ENCODE measurements at places on chromosomes 2 and 18.

DNA sequence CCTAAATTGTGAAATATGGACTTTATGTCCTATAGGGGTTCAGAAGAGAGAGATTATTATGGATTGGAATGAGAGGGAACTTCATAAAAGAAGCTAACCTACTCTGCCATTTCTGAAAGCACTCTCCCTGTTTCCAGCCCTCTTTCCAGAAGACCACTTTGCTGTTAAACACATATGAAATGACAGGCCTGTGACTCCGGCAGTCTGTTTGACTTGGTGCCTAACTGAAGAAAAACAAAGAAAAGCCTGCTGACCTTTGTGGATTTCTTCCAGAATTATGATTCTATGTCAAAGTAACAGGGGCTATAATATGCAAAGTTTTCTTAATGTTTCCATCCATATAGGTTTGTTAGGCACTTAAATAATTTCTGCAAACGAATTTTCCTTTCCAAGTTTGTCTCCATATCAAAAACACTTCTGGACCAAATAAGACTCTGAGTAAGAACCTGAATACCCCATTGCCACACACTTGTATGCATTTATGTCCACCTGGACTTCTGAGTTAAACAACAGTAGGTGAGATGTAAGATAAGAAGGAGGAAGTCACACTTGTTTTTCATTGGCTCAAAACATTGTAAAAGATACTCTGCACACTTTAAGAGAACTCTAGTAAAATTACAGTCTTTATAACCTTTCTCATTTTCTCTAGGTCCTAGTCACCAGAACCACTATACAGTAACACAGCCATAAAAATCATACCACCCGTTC is 111.7 kb downstream of the PIEZO2 start:
- H3K4me1 ChIP-seq, result no peaks in the 10 kb centered on the region
- no peak overlapping the region for H3K4me3 ChIP-seq
- no peak for DNase-seq
- no peaks in the 10 kb centered on the region for H3K36me3 ChIP-seq
- H3K27ac ChIP-seq, result no peak overlapping the region
- no peaks in the 10 kb centered on the region for H3K27me3 ChIP-seq

DNA sequence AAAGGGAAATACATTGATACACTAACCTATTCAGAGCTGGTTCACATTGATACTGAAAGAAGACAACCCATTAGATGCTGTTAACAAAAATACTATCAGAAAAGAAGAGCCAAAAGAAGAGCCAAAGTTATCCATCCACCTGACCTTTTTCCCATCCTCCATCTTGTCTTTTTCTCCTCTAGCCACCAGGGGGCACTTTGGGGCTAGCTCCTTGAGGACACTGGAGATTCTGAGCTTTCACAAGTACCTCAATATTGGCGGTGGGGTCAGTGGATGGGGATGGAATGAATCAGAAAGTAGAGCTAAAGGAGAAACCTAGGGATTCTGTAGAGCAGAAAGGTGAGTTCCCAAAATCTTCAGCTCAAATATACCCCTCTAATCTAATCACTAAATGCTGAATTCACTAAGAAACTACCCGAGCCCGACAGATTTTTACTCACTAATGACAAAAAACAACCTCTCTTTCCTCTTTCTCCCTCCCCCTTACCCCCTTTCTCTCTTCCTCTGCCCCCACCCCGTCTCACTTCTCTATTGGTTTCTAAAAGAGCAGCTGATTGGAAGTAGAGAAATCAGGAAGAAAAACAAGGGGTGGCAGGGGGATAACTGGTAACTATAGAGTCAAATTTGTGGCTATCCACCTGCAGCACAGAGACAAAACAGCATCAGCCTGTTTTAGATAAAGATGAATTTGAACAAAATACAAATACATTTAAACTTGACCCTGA is 203.3 kb downstream of the TCF4 start:
- H3K27me3 ChIP-seq, result no peaks in the 10 kb centered on the region
- DNase-seq, result peak; percentile 62
- peaks cover 25% of the 10 kb centered on the region for H3K4me1 ChIP-seq

DNA sequence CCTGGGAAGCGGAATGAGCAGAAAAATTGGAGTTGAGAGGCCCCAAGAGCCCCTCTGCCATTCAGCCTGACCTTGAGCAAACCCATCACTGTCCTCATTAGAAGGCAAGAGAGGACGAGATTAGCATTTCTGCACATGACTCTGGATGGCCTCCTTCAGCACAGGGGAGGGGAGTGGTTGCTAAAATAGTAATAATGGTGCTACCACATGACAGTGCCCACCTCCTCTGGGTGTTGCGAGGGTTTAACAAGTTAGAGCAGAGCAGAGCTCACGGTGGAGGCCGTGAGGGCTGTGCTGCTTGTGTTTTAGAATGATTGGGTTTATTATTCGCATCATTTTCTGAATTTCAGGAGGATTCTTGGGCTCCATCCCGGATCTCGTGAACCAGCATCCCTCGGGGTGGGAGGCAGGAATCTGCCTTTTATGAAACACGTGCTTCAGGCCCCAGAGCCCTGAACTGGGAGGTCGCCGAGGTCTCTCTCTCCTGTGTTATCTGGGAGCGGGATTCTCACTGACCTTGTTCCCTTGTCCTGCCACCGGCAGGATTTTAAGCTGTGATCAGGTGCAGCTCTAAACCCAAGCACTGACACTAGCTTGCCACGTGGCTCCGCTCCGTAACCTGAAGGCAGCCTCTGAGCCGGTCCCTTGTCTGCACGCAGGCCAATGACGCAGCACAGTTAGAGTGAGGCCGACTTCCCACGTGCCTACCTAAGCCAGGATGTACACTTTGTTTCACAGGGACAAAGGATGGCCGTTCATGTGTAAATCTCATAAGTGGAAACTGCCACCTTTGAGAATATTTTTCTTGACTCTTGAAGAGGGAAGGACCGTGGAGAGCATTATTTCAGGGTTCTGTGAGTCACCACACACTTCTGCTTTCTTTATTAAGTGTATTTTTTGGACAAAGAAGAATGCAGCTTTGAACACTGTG is 142.3 kb downstream of the ACOXL start:
- no peaks in the 10 kb centered on the region for H3K4me1 ChIP-seq
- no peak overlapping the region for H3K27ac ChIP-seq
- no peak overlapping the region for H3K4me3 ChIP-seq
- H3K36me3 ChIP-seq, result no peaks in the 10 kb centered on the region
- DNase-seq, result no peak

DNA sequence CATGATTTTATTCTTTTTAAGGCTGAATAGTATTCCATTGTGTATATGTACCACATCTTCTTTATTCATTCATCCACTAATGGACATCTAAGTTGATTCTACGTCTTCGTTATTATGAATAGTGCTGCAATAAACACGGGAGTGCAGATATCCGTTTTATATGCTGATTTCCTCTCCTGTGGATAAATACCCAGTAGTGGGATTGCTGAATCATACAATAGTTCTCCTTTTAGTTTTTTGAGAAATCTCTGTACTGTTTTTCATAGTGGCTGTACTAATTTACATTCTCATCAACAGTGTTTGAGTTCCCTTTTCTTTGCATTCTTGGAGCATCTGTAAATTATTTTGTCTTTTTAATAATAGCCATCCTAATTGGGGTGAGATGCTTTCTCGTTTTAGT is 114.5 kb downstream of the RGPD3 start:
- no peak overlapping the region for H3K27ac ChIP-seq
- no peaks in the 10 kb centered on the region for H3K4me1 ChIP-seq
- no peak for DNase-seq
- no peaks in the 10 kb centered on the region for H3K36me3 ChIP-seq
- no peak overlapping the region for H3K4me3 ChIP-seq
- no peaks in the 10 kb centered on the region for H3K27me3 ChIP-seq

- no peak for DNase-seq
- H3K4me1 ChIP-seq, result peaks cover 23% of the 10 kb centered on the region
- H3K36me3 ChIP-seq, result no peaks in the 10 kb centered on the region
- no peak overlapping the region for H3K4me3 ChIP-seq
Measured at GRCh38 chr2:54999182-54999581, 51.1 kb downstream of the RTN4 start.

DNA sequence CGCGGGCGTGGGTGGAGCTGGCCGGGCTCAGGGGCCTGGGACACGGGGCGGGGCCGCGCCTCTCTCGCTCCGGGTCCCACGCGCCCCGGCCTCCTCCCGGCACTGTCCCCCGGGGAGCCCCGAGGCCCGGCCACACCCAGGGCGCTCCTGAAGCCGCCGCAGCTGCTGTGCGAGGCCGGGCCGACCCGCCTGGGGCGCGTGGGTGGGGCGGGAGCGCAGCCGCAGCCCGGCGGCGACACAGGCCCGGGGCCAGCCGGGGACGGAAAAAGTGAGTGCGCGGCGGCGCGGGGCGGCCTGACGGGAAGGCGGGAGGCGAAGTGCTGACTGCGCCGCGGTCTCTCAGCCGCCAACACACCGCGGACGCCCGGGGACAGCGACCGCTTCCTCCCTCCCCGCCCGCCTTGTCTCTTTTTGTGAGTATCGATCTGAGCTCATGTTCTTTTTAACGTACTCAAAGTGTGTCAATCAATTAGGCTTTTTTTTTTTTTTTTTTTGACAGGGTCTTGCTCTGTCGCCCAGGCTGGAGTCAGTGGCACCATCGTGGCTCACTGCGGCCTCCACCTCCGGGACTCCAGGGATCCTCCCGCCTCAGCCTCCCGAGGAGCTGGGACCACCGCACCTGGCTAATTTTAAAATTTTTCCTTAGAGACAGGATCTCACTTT is 14.5 kb downstream of the PDCD1 start:
- no peak overlapping the region for H3K27ac ChIP-seq
- DNase-seq, result peak; percentile 79
- no peaks in the 10 kb centered on the region for H3K27me3 ChIP-seq
- peaks cover 18% of the 10 kb centered on the region for H3K4me1 ChIP-seq
- peak overlapping the region; percentile 33 for H3K4me3 ChIP-seq

DNA sequence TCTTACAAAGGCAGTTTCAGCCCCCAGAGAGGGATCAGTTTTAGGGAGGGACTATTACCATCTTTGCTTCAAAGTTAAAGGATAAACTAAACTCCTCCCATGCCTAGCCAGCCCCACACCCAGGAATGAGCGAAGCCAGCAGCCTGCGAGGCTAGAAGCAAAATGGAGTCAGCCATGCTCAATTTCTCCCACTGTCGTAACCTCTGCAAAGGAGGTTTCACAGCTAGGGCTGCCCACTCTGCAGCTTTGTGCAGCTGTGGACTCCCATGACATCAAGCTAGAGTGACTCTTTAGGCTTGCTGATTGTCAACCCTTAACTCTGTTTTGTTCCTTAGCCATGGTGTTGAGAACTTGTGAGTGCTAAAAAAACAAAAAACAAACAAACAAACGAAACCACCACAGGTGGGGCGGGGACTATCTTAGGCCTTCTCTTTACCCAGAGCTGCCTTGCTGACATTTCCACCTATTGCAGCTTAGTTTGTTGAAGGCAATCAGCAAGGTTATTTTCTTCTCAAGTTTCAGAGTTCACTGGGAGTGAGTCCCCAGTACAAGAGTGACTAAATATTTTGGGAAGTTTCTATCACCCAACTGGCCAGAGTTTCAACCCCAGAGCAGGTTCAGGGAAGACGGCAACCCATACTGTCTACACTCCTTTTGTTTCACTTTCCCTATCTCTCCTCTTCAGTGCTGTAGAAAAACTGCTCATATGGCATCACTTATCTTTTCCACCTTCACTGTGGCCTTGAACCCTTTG is 592.1 kb downstream of the XIRP2 start:
- H3K4me1 ChIP-seq, result no peaks in the 10 kb centered on the region
- no peak overlapping the region for H3K4me3 ChIP-seq
- no peaks in the 10 kb centered on the region for H3K36me3 ChIP-seq
- H3K27me3 ChIP-seq, result no peaks in the 10 kb centered on the region
- DNase-seq, result no peak

- peaks cover 24% of the 10 kb centered on the region for H3K4me1 ChIP-seq
- DNase-seq, result peak; percentile 79
- H3K27ac ChIP-seq, result peak overlapping the region; percentile 92
- H3K4me3 ChIP-seq, result peak overlapping the region; percentile 62
Measured at GRCh38 chr18:58862851-58863538, 1.7 kb upstream of the ZNF532 start.

- DNase-seq, result peak; percentile 78
- H3K4me1 ChIP-seq, result peaks cover 16% of the 10 kb centered on the region
- H3K27me3 ChIP-seq, result no peaks in the 10 kb centered on the region
- peak overlapping the region; percentile 72 for H3K27ac ChIP-seq
- H3K36me3 ChIP-seq, result no peaks in the 10 kb centered on the region
Measured at GRCh38 chr18:62505669-62506494, 16.9 kb upstream of the ZCCHC2 start.

DNA sequence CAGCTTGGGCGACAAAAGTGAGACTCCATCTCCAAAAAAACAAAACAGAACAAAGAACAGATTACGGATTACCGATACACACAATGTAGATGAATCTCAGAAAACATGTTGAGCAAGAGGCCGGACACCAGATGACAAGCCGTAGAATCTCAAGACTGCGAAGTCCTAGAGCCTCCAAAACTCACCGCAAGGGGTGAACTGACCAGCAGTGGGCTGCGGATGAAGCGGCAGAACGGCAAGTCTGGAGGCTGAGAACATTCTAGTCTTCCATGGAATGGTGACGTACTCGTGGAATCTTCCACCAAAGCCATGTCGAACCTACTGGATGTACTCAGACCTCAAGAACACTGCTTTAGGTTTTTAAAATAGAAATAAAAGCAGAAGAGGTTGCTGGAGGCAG is 198.8 kb downstream of the NDUFA10 start:
- no peaks in the 10 kb centered on the region for H3K4me1 ChIP-seq
- no peaks in the 10 kb centered on the region for H3K36me3 ChIP-seq
- H3K27ac ChIP-seq, result no peak overlapping the region
- no peak overlapping the region for H3K4me3 ChIP-seq
- DNase-seq, result no peak
- no peaks in the 10 kb centered on the region for H3K27me3 ChIP-seq

DNA sequence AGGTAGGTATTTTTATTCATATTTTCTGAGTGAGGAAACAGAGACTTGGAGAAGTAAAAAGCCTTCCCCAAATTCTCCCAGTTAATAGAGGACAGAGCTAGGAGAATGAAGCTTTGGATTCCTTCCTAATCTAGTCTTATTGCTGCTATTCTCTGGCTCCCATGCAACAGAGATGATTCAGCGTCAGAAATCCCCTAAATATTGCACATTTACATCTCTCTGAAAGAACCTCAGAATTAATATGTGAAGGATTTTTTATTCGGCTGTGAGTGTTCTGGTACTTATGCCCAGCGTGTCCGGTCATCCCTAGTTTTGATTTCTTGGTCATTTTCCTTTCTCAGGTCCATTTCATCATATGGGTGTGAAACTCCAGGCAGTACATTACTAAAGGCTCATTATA is 91.2 kb upstream of the SESTD1 start:
- H3K27ac ChIP-seq, result no peak overlapping the region
- no peaks in the 10 kb centered on the region for H3K27me3 ChIP-seq
- H3K4me1 ChIP-seq, result peaks cover 19% of the 10 kb centered on the region
- H3K4me3 ChIP-seq, result no peak overlapping the region

DNA sequence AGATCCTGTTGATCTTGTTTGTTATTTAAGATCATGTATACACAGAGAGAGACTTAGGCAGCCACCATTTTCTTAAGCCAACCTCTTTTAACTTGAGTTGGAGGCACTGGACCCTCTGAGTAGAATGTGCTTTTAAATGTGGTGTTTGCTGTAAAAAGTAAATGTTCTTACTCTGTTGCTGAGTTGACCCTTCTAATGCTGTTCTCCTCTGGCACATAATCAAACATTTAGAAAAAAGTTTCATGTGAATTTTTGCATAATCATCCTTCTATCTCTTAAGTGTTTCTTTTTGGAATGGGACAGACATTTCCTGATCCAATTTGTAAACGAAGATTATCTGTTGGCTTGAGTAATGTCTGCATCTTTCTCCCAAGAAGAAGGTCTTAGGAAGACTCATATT is 255.1 kb upstream of the ETAA1 start:
- H3K36me3 ChIP-seq, result no peaks in the 10 kb centered on the region
- no peak overlapping the region for H3K4me3 ChIP-seq
- H3K27ac ChIP-seq, result no peak overlapping the region
- no peak for DNase-seq
- no peaks in the 10 kb centered on the region for H3K4me1 ChIP-seq

GRCh38 chr2:216486708-216487107 is 11.9 kb upstream of the RPL37A start:
- H3K27me3 ChIP-seq, result no peaks in the 10 kb centered on the region
- no peak overlapping the region for H3K4me3 ChIP-seq
- H3K36me3 ChIP-seq, result no peaks in the 10 kb centered on the region
- H3K4me1 ChIP-seq, result peaks cover 8% of the 10 kb centered on the region
- DNase-seq, result no peak

Measured in B cell (primary cell).